ENCODE measurements at places on chromosomes 7 and 10.

GRCh38 chr7:37098762-37099161 lies 349.9 kb downstream of the ELMO1 start:
- no peak for DNase-seq

DNA sequence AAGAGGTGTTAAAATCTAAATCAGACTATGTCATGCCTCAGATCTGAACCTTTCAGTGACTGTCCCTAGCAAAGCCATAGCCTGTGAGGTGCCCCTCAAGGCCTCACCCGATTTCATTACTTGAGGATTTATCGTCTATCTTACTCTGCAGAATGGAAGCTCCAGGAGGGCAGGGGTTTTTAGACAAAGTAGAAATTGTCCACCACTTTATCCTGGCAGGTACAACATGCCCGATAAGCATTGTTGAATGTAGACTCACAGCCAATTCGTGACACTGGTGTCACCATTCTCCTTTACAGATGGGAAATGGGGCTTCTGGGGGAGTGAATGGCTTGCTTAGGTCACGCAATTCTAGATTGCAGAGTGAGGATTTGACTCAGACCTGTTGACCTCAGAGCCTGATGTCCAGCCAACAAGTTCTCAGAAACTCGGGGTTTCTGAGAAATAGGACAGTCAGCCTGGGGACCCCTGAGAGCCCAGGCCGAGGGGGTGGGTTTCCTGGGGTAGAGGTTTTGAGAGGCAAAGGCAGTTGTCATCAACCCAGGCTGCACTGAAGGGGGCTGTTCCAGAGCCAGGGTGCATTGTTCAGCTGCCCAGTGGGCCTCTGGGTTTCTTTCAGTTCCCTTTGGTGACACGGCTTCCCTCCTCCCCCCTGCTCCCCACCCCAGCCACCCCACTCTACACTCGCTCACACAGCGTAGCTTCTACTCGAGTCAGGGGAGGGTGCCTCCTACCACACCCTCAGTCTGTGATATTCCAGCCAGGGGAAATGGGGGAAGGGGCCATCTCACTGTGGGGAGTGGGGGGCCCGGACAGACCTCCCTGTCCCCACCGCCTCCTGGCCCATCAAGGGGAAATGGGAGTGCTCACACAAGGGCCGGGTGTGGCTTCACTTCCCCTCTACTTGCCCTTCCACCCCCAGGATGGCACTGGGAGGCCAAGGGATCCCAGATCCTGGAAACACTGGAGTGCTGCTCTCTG lies 3.1 kb upstream of the IRF5 start:
- no peak for DNase-seq

DNA sequence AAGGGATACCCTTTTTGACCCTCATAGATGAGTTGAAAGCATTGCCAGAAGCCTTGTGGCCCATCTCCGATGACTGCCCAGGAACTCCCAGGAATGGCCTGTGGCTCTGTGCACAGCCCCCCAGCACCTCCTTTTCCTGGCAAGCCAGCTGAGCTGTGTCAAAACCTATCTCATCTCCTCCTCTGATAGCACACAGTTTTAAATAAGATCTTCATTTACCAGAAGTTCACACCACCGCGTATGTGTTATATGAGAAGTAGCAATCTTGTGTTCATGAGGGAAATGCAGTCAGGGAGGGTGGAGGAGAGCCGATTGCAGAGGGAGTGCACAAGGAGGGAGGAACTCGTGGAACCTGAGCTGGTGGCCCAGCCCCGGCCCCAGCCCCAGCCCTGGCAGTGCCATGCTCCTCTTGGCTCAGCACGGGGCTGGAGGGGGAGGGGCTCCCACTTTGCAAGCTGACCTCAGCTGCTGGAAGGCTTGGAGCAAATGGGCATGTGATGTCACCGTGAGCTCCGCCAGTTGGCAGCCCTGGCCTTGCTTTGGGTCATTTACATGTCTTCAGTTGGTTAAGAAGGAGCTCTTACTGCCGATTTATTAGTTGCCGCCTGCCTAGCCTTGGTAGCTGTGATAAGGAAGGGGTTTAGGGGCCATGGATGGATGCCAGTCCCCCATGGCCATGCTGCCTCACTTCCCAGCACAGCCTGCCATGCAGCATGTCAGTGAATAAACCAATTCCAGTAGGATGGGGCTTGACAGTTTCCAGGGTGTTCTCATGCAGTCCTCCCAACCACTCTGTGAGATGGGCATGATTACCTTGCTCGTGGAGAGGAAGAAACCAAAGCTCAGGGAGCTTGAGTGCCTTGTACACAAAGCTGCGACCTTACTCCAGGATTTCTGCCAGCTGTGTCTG lies 20.0 kb downstream of the UNC5B start:
- DNase-seq = no peak

DNA sequence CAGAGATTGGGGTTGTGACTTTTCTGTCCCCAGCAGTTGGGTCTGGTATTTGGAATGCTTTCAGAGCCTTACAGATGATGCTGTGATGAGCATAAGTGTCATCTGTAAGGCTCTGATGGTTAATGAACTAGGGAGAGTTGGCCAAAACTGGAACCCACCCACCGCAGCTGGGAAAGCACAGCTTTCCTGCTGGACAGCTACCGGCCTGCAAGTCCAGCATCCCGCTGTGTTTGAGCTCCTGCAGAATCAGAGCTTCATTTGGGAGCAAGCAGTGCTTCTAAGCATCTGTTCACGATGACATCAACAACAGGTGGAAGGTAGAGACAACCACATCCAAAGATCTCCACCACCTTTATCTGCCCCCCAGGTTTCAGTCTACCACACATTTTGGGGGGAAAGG lies 11.7 kb downstream of the UCN3 start:
- DNase-seq = no peak

GRCh38 chr7:29611941-29612544 lies 48.4 kb downstream of the PRR15 start:
- DNase-seq = no peak

- no peak for DNase-seq
These were observed 1025.0 kb upstream of the CELF2 start for GRCh38 chr10:9992661-9993060.

GRCh38 chr10:34236931-34237330 lies 578.2 kb downstream of the PARD3 start:
- no peak for DNase-seq

DNA sequence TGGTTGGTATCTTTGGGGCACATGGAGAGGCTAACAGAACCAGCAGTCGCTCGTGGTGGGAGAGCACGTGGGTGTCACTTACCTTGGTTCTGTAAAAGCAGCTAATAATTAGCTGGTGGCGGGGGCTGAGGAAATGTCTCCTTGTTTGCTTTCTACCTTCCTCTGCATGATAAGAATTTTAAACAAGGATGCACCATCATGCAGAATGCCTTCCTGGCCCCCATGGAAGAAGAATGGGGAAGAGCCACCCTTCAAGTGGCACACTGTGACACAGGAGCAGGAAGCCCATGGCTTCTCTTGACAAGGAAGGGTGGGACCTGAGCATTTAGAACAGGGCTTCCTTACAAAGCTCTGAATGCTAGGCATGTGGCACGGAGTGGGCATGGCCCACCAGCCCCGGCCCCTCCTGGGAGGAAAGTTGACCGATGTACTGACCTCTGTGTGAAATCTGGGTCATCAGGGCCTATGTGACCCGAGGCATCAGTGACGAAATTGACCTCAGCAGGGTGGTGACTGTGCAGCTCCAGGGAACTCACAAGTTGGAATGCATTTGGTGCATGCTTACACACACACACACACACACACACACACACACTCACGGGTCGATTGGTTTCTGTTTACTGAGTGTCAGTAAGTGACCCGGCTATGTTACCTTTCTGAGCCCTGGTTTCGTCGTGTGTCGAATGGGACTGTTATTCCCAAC lies 116.9 kb upstream of the ANLN start:
- DNase-seq = no peak

DNA sequence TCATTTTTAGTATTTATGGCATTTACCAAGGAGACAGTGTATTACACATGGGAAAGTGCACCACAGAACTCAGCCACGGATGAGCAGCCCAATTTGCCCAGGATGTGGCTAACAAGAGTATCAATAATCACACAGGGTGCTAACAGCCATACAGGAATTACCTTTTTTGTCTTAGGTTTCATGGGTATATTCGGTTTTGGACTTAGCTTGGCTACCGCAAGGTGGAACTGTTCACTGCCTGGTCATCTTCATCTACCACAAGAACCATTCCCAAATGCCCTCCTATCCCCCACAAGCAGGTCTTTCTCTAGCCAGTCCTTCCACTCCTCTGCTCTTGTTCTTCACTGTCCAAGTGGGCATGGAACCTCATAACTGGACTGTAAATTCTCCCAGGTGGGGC lies 6.0 kb downstream of the PDLIM1 start:
- no peak for DNase-seq

DNA sequence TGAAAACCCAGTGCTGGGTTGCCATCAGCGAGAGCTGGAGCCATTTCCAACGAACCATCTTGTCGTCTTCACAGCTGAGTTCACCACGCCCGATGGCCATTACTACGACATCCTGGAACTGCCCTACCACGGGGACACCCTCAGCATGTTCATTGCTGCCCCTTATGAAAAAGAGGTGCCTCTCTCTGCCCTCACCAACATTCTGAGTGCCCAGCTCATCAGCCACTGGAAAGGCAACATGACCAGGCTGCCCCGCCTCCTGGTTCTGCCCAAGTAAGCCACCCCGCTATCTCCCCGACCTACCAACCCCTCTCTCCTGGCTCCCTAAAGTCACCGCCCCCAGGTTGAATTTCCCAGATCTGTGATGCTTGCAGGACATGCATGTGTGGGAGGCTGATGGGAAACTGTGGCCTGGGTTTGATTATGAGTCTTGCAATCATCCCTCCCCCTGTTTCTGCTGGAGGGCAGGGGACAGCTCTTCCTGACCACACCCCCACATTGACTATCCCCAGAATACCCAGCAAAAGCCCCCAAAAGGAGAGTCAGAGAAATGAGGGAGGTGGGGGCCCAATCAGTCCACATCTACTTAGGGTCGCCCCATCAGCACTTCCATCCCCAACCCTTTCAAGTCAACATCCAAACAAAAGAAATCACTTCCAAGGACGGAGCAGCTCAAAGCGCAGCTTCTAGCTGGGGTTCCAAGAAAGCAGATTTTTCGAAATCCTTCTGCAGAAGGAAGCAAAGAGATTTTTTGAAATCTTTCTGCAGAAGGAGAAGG lies 6.9 kb downstream of the SERPINE1 start:
- DNase-seq = no peak

- DNase-seq = peak; percentile 24
These were observed 151.5 kb downstream of the ANK3 start for GRCh38 chr10:60237977-60238758.

GRCh38 chr10:124918191-124918830 lies 23.6 kb upstream of the ZRANB1 start:
- DNase-seq = no peak

DNA sequence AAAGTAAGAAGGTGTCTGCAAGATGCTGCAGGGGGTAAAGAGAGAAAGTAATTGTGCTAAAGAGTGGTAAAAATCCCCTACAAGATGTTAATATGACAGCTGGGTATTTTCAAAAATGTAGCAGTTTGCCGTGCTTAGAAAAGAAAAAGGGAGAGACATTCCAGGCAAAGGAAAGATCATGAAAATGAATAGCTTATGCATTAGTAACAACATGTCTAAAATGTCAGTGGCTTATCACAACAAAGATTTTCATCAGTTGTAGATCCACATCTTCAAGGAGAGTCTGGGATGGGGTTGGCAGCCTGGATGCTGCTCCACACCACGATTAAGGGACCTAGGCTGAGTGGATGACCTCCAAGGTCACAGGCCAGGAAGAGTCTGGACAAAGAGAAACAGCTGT lies 920.9 kb downstream of the GRID1 start:
- no peak for DNase-seq

GRCh38 chr10:131695496-131696165 lies 205.2 kb upstream of the PPP2R2D start:
- no peak for DNase-seq

DNA sequence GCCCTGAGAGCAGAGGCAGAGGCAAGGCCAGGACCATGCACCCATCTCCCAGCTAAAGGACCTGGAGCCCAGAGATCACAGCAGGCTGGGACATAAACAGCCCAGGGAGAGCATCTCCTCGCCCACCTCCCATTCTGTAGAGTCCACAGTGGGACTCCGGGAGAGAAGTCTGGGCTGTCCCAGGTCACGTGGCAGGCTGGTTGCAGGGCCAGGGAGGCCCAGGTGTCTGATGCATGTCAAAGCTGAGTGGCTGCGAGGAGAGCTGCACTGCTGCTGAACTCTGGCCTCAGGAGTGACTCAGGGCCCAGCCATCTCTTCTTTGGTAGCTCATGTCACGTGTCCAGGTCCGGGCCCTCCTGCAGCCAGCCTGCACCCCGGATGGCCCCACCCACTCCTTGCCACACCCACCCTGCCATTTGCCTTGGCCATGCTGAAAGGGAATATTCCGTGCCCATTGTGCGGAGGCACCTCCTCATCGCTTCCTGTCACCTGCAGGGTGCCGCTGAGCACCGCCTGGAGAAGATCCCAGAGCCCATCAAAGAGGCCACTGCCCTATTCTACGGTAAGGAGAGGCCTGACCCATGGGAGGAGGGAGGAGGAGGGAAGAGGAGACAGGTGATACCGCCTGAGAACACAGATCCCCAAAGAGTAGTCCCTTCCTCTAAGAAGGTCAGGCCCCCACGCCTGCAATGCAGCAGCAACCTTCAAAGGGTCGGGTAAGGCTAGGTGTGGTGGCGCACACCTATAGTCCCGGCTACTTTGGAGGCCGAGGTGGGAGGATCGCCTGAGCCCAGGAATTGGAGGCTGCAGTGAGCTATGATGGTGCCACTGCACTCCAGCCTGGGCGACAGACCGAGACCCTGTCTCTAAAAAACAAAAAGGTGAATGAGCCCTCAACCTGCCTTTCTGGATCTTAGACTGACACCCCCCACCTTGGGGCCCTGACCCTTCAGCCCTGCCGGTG lies 12.6 kb upstream of the SH2B2 start:
- DNase-seq = no peak

GRCh38 chr10:119860866-119861607 lies 11.6 kb downstream of the MCMBP start:
- DNase-seq = no peak

GRCh38 chr10:73413528-73414229 lies at the start of gene ANXA7:
Gene ANXA7 (minus strand): TSS chr10:73414058. CDS start chr10:73400856, 13,202 bp downstream.
- DNase-seq = peak; percentile 87

DNA sequence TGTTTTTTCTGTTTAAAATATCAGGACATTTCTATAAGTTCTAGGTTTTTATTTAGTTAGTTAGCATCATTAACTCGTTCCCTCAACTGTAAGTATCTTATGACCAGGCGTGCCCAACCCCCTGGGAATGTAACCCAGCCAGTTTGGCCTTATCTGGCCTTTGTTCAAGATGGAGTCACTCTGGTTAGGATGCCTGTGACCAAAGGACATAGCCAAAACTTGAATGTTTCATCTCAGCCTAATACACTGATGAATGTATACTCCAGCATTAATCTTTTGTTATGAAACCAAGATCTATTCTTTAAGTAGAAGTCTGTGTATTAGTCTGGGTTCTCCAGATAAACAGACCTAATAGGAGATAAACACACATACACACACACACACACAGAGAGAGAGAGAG lies 231.4 kb downstream of the NSUN6 start:
- no peak for DNase-seq
